Activated CD8-positive, alpha-beta T cell treated with anti-CD3 and anti-CD28 coated beads for 36 hours (primary cell): ENCODE measurements at places on chromosomes 5 and 9.

DNA sequence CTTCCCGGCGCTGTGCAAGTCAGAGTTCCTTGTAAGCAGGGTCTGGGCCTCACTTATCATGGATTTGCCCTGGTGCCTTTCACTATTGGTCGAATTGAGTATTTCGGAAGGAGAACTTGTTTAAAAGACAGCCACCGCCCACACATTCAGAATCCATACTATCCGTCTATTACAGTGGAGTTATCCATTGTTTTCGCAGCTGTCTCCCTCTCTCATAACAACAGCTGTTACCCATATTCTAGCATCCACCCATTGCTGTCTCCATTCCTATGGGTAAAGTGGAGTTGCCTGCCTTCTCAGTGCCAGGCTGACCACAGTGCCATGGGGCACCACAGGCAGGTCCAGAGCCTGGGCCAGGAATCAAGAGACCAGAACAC is 20.2 kb downstream of the FAXDC2 start:
- no peak for DNase-seq

DNA sequence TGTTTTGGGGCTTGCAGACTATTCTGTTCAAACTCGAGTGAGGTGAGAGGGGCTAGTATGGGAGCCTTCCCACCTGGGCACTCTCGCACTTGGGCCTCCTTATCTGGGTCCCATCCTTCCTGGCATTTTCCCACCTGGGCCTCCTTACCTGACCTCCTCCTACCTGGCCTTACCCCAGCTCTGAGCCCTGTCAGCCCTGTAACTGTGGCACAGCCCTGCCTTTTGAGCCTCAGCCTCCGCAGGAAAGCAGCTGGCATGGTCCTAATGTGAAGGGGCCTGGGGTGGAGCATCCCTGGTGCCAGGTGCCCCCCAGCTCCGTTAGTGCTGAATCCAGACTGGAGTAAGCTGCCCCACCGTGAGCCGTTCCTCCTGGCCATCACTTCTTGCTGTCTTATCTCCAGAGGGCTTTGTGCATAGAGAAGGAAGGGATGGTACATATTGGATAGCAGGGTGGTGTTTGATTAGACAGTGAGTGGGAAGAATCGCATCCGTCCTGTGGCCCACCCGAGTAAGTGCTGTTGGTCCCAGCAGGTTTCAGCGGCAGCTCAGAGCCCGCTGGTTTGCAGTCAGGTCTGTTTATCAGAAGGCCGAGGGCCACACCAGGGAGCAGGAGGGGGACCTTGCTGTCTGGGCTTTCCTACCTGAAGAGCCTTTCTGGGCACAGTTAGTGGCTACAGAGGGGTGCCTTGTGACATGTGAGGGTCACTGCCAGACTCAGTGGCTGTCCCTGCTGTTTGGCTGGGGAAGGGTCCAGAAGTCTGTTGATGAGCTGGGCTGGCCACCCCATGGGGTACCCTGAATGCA is 76.5 kb downstream of the WNK2 start:
- DNase-seq: no peak

- no peak for DNase-seq
These were observed 289.2 kb upstream of the PTGER4 start for GRCh38 chr5:40390281-40391149.

DNA sequence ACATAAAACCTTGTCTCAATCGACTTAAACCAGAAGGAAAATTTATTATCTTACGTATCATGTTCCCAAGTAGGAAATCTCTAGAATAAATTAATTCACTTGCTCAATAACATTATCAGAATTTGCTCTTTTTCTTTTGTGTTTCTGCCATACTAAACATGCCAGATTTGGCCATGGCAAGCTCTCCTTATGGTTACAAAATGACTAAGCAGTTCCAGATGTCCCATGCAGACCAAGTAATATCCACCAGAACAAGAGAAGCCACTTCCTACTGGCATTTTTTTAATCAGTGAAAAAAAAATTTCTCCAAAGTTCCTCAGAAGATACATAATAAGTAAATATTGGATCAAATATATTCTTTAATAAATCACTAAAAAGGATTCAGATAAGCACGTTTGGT is 25.2 kb upstream of the ADAMTS6 start:
- DNase-seq: no peak

DNA sequence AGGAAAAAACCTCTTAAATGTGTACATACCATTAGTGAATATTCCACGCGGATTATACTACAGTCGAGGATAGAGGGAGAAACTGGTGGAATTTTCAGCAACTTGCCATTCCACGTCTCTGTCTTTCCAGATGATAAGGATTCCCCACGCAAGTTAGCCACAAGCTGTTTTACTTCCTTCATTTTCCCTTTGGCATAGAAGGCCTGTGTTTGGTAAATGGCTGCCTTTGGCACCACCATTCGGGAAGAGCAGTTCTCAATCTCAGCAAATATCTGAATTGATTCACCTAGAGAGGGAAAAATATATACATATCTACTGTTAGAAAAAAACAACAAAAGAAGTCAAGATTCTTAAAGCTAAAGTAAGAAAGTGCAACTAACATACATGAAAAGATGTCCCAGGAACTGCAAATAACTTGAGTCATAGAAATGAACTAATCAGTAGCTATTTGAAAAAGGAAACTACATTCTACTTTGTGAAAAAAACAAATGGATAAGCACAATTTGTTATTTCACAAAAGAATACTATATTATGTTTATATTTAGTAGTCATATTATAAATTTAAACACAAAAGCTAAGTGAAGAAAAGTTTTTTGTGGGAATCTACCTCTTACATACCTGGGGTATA is 8.1 kb downstream of the ARRDC3 start:
- no peak for DNase-seq

- DNase-seq: no peak
These were observed 221.8 kb downstream of the SNX18 start for GRCh38 chr5:54739371-54739770.

DNA sequence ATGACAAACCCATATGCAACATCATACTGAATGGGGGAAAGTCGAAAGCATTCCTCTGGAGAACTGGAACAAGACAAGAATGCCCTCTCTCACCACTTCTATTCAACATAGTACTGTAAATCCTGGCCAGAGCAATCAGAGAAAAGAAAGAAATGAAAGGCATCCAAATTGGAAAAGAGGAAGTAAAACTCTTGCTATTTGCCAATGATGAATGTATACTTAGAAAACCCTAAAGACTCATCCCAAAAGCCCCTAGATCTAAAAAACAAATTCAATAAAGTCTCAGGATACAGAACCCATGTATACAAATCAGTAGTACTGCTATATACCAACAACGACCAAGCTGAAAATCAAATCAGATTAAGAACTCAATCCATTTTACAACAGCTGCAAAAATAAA is 66.9 kb downstream of the SPATA31C2 start:
- DNase-seq: no peak
